ENCODE measurements at places on chromosomes 7 and 10. TPM values are rescaled to one million over a fixed set of nuclear protein-coding genes. Genes with fewer than 3 reads are reported as not detected.
A peak's percentile ranks its signal among the peaks of the same experiment; 100 is the strongest.

- H3K36me3 ChIP-seq: no peaks in the 10 kb centered on the region
- peaks cover 10% of the 10 kb centered on the region for H3K27me3 ChIP-seq
- no peak overlapping the region for H3K27ac ChIP-seq
- no peak for DNase-seq
Measured at GRCh38 chr7:154906736-154907355, 96.1 kb downstream of the PAXIP1 start.

GRCh38 chr7:75039166-75039565 is 34.4 kb downstream of the RCC1L start:
- peaks cover 36% of the 10 kb centered on the region for H3K36me3 ChIP-seq
- no peak for DNase-seq
- H3K27me3 ChIP-seq: no peaks in the 10 kb centered on the region
- H3K4me1 ChIP-seq: no peaks in the 10 kb centered on the region

GFRA1 gene
- not detected for total RNA-seq

SH2D4B gene
- 0.07 TPM for total RNA-seq

OR2A1 gene
- not detected for total RNA-seq

DNA sequence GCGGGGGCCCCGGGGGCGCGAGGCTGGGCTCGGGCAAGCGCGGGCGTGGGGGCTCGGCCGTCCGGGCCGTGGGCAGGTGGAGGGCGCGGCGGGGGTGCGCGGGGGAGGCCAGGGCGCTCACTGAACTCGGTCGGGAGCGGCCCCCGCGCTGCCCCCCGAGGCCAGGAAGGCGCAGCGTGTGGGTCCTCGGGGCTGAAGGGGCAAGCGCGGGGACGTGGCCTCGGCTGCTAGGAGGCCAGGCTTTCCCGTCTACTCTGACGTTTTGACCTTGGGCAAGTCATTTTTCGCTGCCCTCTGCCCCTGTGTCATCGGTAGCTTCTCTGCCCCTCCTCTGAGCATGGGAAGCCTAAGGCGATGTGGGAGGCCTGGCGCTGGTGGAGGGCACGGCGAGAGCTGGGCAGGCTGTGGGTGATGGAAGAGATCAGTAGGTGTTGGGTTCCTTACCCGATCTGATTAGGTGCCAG is 441 bp downstream of the FBH1 start:
- H3K4me3 ChIP-seq: peak overlapping the region; percentile 86
- H3K4me1 ChIP-seq: peaks cover 66% of the 10 kb centered on the region
- H3K36me3 ChIP-seq: peaks cover 39% of the 10 kb centered on the region
- H3K27me3 ChIP-seq: no peaks in the 10 kb centered on the region
- DNase-seq: no peak

HKDC1 gene
- total RNA-seq: not detected

DNA sequence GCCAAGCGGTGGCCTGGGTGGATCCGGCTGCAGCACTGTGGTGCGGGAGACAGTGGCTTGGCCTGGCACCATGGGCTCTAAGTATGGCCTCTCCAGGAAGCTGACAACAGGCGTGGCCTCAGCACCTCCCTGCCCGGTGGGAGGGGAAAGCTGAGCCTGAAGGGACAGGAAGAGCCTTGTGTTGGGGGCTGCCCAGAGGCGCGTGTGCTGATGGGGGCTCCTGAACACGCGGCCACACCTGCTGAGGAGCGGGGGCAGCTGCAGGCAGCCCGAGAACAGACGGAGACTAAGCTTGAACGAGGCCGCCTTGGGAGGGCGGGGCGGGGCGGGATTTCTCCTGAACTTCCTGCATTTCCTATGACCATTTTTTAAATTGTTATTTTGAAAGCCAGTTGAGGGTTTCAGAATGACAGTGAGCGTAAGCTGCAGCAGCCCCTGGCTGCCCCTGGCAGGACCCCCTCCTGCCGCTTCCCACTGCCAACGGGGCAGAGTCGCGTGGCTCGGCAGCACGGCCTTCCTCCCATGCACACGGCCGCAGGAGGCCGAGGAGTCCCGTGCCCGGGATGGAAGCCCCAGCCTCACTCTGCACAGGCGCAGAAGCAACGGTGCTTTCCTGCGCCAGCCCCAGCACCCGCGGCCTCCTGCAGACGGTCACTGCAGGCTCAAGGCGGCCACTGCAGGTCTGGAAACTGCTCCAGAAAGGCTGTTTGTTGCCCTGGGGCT is 43.2 kb downstream of the DPYSL4 start:
- no peak for DNase-seq
- peak overlapping the region; percentile 76 for H3K27ac ChIP-seq
- no peaks in the 10 kb centered on the region for H3K36me3 ChIP-seq
- no peaks in the 10 kb centered on the region for H3K27me3 ChIP-seq

DNA sequence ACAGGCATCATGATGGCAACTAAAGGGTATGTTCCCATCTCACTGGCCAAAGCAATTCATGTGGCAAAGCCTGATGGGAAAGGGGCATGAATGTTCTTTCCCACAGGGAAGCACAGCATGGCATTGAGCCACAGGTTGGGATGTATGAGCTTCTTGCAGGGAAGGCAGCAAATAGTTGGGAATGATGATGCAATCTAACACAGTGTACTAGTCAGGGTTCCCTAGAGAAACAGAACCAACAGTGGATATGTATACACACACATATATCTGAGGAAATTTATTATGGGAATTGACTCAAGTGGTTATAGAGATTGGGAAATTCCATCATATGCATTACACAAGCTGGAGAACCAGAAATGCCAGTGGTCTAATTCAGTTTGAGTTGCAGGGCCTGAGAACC is 253.6 kb upstream of the NPVF start:
- no peak overlapping the region for H3K4me3 ChIP-seq
- H3K27me3 ChIP-seq: peaks cover 11% of the 10 kb centered on the region
- H3K27ac ChIP-seq: no peak overlapping the region
- H3K36me3 ChIP-seq: no peaks in the 10 kb centered on the region

DNA sequence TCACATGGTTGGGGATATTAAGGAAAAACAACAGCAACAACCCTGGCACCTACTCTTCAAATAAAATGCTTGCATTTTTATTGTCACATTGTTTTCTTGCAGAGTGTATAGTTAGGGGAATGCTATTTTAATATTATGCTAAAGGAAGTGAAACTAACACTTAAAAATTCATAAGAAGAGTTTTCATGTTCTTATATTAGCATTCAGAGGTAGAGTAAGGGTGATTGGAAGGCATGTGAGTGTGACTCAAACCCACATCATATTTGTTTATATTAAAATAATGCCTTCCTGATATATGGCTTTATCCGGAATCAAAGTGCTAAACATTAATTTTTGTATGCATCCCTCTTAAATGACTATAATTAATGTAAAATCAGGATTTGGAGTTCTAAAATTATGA is 59.8 kb upstream of the TES start:
- H3K27me3 ChIP-seq: no peaks in the 10 kb centered on the region
- no peak for DNase-seq
- peaks cover 72% of the 10 kb centered on the region for H3K4me1 ChIP-seq

FAM20C gene
- 0.11 TPM for total RNA-seq

R3HCC1L gene
- 24.9 TPM for total RNA-seq

DNA sequence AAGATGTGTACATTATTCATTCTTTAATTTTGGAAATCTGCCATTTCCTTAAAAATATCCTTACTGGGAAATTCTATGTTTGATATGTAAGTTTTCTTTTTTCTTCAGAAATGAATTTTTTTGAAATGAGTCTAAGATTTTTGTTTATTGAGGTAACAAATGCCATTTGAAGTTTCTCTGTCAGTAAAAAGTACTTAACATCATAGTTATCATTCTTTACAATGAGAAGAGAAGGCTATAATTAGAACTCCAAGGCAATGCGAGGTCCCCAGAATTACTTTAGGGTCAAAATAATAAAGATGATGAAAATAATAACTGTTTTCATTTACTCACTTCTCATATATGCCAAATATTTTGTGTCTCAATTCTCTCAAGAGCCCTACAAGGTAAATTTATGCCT is 37.0 kb upstream of the RHOBTB1 start:
- no peaks in the 10 kb centered on the region for H3K4me1 ChIP-seq
- H3K27ac ChIP-seq: no peak overlapping the region
- H3K27me3 ChIP-seq: peaks cover 3% of the 10 kb centered on the region
- no peak overlapping the region for H3K4me3 ChIP-seq

DNA sequence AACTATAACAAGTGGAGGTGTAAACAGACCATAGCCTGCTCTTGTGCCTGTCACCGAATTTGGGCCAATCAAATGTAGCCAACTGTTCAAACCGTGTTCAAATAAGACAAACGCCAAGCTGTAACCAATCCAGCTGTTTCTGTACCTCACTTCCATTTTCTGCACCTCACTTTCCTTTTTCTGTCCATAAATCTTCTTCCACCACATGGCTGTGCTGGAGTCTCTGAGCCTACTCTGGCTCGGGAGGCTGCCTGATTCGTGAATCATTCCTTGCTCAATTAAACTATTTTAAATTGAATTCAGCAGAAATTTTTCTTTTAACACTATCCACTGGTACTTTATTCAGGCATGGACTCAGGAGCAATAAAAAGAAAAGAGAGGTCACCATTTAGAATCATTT is 29.9 kb upstream of the COL1A2 start:
- no peak overlapping the region for H3K27ac ChIP-seq
- no peaks in the 10 kb centered on the region for H3K36me3 ChIP-seq
- DNase-seq: no peak
- H3K4me3 ChIP-seq: no peak overlapping the region

CNPY1 gene
- total RNA-seq: not detected

DNA sequence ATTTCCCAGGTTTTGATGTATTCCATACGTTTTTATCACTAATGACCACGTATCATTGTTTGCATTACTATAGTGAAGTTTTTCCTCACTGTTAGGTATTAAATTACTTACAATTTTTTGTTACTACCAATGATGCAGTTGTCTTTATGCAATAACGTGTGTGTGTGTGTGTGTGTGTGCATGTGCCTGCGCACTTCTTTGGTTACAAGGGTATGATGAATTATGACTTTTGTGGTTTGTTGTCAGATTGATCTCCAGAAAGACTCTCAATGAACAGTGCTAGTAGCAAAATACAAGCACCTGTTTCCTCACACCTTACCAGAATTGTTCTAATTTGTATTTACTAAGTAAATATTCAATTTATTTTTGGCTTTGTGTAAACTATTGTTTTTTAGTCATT is 51.5 kb downstream of the MCMBP start:
- no peak for DNase-seq
- no peaks in the 10 kb centered on the region for H3K27me3 ChIP-seq
- peaks cover 66% of the 10 kb centered on the region for H3K36me3 ChIP-seq
- no peak overlapping the region for H3K4me3 ChIP-seq
- peaks cover 3% of the 10 kb centered on the region for H3K4me1 ChIP-seq
- no peak overlapping the region for H3K27ac ChIP-seq

GRCh38 chr10:119407254-119407777 is 135.2 kb downstream of the RGS10 start:
- no peak for DNase-seq
- H3K4me3 ChIP-seq: no peak overlapping the region
- H3K27me3 ChIP-seq: no peaks in the 10 kb centered on the region
- peaks cover 34% of the 10 kb centered on the region for H3K4me1 ChIP-seq
- peak overlapping the region; percentile 57 for H3K27ac ChIP-seq
- H3K36me3 ChIP-seq: peaks cover 21% of the 10 kb centered on the region

KNDC1 gene
- total RNA-seq: 0.09 TPM

DNA sequence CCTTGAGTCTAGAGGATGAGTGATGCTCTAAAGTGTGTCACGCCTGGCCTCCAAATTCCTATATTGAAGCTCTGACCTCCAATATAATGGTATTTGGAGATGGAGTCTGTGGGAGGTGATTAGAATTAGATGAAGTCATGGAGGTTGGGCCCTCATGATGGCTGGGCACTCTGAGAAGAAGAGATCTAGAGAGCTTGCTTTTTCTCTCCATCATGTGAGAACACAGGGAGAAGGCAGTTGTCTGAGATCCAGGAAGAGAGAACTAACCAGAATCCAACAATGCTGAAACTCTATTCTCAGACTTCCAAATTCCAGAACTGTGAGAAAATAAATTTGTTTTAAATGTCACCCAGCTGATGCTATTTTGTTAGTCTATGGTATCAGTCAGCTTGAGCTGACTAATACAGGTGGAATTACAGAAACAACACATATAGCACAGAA is 15.1 kb downstream of the RNF216 start:
- peaks cover 16% of the 10 kb centered on the region for H3K36me3 ChIP-seq
- H3K4me1 ChIP-seq: peaks cover 23% of the 10 kb centered on the region
- no peak overlapping the region for H3K4me3 ChIP-seq
- no peaks in the 10 kb centered on the region for H3K27me3 ChIP-seq
- H3K27ac ChIP-seq: no peak overlapping the region

- no peak for DNase-seq
- H3K27me3 ChIP-seq: no peaks in the 10 kb centered on the region
- no peak overlapping the region for H3K27ac ChIP-seq
- H3K36me3 ChIP-seq: no peaks in the 10 kb centered on the region
- H3K4me3 ChIP-seq: no peak overlapping the region
Measured at GRCh38 chr10:10313149-10313835, 704.4 kb upstream of the CELF2 start.

GRCh38 chr7:159040146-159040545 is 104.5 kb downstream of the VIPR2 start:
- H3K27ac ChIP-seq: no peak overlapping the region
- no peak for DNase-seq
- no peak overlapping the region for H3K4me3 ChIP-seq
- peaks cover 3% of the 10 kb centered on the region for H3K27me3 ChIP-seq

DNA sequence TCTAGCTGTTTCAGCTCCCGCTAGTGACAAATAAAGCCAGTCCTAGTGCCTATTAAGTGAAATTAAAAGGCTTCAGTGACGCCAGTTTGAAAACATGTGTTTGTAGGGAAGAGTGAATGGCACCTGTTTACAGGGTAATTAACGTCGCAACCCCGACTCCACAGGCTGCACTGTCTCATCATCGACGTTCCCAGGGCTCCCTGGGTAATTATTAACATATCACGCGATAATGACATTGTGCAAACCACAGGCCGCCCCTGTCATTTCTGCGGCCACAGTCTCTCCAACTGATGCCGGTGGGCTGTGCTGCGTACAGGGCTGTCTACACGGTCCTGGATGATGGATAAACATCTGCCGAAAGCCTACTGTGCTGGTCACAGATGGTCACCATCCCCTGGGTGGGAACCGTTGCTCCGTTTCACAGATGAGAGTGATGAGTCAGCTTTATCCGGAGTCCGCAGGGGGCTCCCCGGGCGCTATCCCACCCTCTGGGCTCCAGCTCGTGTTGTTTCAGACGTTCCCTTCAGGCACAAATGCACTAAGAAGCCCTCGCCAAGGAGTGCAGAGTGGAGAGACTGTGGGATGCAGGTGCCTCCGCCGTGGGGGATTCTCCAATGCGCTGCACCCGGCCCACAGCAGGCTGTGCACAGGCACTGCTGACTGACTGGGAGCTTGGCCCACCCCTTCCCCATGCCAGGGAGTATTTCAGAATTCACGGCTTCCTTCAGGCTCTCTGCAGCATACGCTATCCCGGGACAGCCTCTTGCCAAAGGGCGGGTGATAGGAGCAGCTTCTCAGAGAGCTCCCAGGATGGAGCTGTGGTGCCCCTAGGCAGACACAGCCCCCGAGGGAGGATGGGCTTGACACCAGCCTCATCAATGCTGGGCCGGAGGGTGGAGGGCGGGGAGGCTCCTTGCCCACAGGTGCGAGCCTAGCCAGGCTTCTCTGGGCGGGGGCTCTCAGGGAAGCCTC is 491.8 kb upstream of the FOXK1 start:
- DNase-seq: no peak
- no peaks in the 10 kb centered on the region for H3K36me3 ChIP-seq
- no peaks in the 10 kb centered on the region for H3K4me1 ChIP-seq
- H3K4me3 ChIP-seq: no peak overlapping the region
- H3K27ac ChIP-seq: no peak overlapping the region

LRRD1 gene
- not detected for total RNA-seq
